ENCODE measurements at places on chromosomes 3 and 15. TPM values are rescaled to one million over a fixed set of nuclear protein-coding genes. Genes with fewer than 3 reads are reported as not detected.

FAM240A gene
- not detected for polyA plus RNA-seq

- no peak for DNase-seq
- peaks cover 1% of the 10 kb centered on the region for H3K27me3 ChIP-seq
- H3K4me1 ChIP-seq, result no peaks in the 10 kb centered on the region
- H3K4me3 ChIP-seq, result no peak overlapping the region
Observed at GRCh38 chr3:126149960-126150515, 30.3 kb downstream of the ALDH1L1 start.

DNA sequence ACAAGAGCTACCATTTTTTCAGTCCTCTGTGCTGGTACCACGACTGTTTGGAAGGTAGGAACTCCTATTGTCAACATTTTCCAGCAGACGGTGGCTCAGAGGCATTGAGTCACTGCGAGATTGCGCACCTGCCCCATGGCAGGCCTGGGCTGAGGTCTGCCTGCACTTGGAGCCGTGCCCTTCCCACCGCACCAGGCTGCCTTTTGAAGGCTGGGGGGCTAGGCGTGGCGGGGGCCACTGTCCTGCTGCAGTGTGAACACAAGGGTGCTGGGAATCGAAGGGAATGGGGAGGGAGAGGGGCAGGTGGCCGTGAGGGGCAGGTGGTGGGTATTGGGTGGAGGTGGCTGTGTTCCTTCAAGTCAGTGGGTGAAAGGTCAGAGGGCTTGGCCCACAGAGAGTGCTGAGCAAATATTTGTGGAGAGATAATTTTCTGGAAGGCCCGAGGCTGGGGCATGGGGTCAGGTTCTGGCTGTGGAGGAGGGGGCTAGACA, 16.3 kb downstream of the SNX33 start:
- no peaks in the 10 kb centered on the region for H3K36me3 ChIP-seq
- H3K27me3 ChIP-seq, result no peaks in the 10 kb centered on the region
- H3K27ac ChIP-seq, result no peak overlapping the region
- H3K4me3 ChIP-seq, result no peak overlapping the region
- no peaks in the 10 kb centered on the region for H3K4me1 ChIP-seq

- H3K4me1 ChIP-seq, result no peaks in the 10 kb centered on the region
- DNase-seq, result no peak
- no peak overlapping the region for H3K27ac ChIP-seq
- no peaks in the 10 kb centered on the region for H3K27me3 ChIP-seq
- H3K36me3 ChIP-seq, result no peaks in the 10 kb centered on the region
- no peak overlapping the region for H3K4me3 ChIP-seq
Observed at GRCh38 chr3:34362910-34363309, 564.5 kb downstream of the PDCD6IP start.

DNA sequence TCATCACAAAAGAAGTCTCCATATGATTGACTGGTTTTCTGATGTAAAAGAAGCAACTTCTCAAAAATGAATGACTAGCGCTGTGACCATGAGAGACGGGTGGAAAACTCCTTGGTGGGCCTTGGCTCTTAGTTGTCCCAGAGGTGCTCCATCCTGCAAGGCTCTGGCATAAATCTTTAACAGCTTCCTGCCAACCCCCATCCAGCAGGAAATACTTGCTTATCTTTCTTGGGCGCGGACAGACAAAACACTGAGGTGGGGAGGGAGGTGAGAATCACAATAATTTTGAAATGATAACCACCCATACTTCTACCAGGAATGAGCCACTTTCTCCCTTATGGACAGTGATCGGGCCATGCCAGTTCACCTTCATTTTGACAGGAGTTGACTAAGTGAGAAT, 128.6 kb downstream of the STT3B start:
- H3K36me3 ChIP-seq, result no peaks in the 10 kb centered on the region
- no peak overlapping the region for H3K4me3 ChIP-seq
- no peak overlapping the region for H3K27ac ChIP-seq
- DNase-seq, result no peak

DNA sequence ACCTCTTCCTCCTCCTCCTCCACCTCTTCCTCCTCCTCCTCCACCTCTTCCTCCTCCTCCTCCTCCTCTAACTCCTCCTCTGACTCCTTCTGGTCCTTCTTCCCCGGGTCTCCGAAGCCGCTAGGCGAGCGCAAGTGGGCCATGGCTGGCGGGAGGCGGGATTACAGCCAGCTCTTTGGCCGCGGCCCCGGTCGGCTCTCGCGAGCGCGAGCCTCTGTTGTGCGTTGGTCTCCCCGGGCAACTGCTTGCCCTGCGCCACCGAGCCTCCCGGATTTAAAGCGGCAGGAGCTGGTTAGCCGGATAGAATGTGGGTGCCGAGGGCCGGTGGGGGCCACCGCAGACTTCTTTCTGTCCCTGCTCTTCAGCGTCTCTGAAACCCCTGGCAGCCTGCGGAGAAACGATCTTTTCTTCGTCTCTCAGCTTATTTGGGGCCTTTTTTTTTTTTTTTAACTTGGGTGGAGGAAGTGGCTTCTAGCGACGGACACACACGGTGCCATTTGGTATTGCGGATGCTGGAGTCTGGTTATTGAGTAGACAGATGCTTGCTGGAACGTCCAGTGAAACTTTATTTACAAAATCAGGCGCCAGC, at the start of gene ERICH6:
TSS of gene ERICH6 (minus strand) at position 165 of the 589 bp plus-strand sequence. CDS start at position 143, 22 bp downstream.
- H3K4me1 ChIP-seq, result peaks cover 17% of the 10 kb centered on the region
- peak within 1 kb of the TSS; percentile 84 for H3K4me3 ChIP-seq
- H3K27me3 ChIP-seq, result no peaks in the 10 kb centered on the region
- peak within 1 kb of the TSS; percentile 79 for H3K27ac ChIP-seq
- H3K36me3 ChIP-seq, result peaks cover 4% of the 10 kb centered on the region

UNC45A gene
- 65.9 TPM for polyA plus RNA-seq

DNA sequence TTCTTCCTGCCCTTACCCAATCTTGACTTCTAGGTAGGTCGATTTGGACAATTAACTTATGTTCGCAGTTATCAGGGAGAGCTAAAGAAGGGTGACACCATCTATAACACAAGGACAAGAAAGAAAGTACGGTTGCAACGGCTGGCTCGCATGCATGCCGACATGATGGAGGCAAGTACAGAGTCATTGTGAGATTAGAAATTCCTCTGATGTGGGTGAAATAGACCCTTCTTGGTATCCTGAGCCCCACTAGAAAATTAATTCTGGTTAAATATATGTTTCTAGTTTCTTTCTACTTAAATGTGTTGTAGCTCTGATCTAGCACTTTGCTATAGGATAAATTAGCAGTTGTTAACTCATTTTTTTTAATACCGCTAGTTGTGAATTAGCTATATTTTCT, 13.6 kb downstream of the LXN start:
- no peak overlapping the region for H3K27ac ChIP-seq
- H3K27me3 ChIP-seq, result no peaks in the 10 kb centered on the region
- DNase-seq, result no peak
- H3K4me3 ChIP-seq, result no peak overlapping the region

DNA sequence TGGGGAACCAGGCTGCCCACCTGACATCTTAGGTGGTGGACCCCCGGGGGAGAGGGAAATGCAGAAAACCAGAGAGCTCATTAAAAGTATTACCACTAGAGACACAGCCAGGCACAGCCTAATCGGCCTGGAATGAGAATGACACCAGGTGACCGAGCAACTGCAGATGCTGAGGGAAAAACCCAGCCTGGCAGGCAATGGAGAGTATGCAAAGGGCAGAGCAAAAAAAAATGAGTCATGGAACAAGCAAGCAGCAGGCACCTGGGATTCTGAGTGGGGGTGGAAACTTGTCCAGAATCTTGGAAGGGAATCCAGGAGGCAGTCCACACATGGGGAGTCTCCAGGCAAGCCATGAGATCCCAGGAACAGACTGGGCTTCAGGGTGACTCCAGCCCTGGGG, 183.7 kb upstream of the LRRN1 start:
- H3K4me1 ChIP-seq, result no peaks in the 10 kb centered on the region
- no peak overlapping the region for H3K27ac ChIP-seq
- H3K36me3 ChIP-seq, result no peaks in the 10 kb centered on the region
